ENCODE measurements at places on chromosomes 2 and 18.
A peak's percentile ranks its signal among the peaks of the same experiment; 100 is the strongest.

GRCh38 chr2:54577944-54578647 is 122.0 kb downstream of the SPTBN1 start:
- DNase-seq, result no peak

- DNase-seq, result peak; percentile 47
Observed at GRCh38 chr2:182541268-182541667, 114.4 kb upstream of the PDE1A start.

DNA sequence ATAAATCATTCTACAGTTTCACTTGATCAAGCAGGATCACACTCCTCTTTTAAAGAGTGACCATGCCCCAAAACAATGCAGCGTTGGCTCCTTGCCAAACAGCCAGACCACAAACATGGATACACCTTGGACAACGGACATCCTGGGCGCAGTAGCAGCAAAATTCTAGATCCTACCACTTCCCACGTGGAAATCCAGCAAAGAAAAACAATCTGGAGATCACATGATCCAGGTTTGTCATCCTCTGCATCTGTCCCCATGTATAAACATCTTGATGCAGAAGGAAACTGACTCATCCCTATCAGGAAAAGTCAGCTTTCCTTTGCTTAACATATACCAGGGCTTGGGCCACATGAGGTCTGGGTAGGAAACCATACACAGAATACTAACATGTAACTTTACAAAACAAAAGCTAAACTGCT is 53.1 kb downstream of the ZNF521 start:
- peak; percentile 96 for DNase-seq

DNA sequence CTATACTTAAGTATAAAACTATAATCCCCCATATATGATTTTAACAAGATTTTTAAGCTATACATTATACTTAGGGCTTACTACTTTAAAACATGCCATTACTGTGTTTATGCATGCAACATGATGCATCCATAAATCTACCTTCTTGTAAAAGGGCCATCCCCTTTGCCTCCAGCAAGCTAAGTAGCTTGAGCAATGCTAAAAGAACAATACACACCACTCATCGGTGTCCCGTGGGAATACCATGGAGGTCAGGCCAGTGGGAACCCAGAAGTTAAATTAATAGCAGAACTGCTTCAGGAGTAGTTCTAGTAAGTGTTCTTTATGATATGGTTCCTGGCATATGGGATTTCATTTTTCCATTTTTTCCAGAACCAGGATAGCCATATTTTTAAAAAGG is 37.8 kb downstream of the SH3RF3 start:
- no peak for DNase-seq

DNA sequence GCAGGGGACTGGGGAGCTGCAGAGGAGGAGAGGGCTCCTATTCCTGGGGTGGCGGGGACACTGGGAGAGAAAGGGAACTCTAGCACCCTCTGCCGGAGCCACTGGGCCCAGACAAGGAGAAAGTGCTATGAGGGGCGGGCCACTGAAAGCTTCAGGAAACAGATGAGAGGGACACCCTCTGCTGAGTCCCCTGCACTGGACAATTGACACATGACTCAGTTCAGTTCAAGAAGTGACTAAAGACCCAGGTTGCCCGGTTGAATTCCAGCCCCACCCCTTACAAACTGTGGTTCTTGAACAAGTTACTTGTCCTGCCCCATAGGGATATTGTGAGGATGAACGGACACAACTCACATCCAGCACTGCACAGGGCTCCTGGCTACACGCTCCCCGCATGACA is 5.0 kb downstream of the RUFY4 start:
- DNase-seq, result peak; percentile 66

- DNase-seq, result no peak
Observed at GRCh38 chr18:59950215-59950944, 50.6 kb downstream of the PMAIP1 start.

GRCh38 chr2:231568785-231569435 is 23.8 kb upstream of the TEX44 start:
- peak; percentile 46 for DNase-seq
